ENCODE measurements at places on chromosomes 16 and 17.
A peak's percentile ranks its signal among the peaks of the same experiment; 100 is the strongest.

DNA sequence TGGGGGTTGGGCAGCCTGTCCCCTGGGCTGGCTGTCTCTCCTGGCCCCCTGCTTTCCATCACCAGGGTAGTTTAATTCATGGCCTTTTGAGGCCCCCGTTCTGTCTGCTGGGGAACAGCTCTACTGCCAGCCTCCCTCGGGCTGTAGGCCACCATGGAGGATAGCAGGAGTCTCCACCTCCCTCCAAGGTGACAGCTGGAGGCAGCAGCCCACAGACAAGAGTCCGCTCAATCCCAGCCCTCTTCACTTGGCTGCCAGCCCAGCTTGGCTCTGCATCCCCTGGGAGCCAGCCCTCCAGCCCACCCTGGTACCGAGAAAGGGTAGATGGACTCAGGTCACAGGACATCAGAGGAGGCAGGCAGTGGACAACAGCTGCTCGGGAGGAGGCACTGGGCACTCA, 194.6 kb upstream of the SDK2 start:
- no peak for DNase-seq

DNA sequence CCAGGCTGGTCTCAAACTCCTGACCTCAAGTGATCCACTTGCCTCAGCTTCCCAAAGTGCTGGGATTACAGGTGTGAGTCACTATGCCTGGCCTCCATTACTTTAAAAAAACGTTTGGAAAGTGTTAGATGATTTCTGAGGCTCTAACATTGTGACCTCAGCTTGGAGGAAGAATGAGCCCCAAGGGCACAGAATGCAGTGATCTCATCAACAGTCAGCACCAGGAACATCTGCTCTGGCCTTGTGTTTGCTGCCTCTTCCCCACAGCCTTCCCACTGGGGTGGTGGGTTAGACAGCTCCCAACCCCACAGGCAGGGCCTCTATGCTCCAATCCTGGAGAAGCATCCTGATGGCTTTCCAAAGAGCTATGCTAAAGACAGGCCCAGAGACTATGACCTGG, 37.7 kb upstream of the SREBF1 start:
- no peak for DNase-seq

DNA sequence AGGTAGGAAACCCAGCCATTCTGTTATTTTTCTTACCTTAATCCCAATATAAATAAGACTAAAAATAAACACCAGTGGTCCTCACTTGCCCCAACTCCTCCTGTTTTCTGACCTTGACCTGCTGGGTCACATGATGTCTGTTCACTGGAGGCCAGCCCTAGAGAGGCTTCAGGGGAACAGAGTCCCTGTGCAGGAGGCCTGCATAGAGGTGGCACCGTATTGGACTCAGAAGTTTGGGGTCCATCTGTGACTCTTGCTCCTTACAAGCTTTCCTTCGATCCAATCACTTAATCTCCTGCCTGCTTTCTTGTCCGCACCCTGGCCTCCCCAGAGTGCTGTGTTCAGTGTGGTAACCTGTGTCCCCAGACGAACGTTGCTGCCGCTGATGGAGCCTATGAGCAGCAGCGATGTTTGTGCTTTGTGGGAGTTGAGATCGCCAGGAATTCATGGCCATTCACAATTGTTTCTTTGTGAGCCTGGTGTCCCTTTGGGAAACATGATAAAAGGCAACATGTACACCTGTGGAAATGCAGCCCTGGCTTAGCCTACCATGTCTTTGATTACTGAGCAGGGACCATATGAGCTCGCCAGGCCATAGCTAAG, 4.7 kb downstream of the IGSF6 start:
- DNase-seq, result no peak

GRCh38 chr17:48738424-48738802, 9.9 kb upstream of the HOXB13 start:
- DNase-seq, result no peak

DNA sequence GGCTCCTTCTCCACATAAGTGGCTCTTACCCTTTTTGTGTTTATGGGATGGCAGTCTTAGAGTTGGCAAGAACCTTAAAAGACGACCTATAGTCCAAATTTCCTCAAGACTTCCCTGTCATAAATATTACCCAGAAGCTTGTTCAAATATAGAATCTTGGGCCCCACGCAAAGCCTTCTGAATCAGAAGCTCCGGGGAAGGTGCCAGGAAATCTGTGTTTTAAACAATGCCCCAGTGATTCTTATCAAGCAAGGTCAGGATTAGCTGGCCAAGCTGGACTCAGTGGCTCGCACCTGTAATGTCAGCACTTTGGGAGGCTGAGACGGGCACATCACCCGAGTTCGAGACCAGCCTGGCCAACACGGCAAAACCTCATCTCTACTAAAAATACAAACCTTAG, 85.7 kb downstream of the TIMM22 start:
- DNase-seq, result no peak

DNA sequence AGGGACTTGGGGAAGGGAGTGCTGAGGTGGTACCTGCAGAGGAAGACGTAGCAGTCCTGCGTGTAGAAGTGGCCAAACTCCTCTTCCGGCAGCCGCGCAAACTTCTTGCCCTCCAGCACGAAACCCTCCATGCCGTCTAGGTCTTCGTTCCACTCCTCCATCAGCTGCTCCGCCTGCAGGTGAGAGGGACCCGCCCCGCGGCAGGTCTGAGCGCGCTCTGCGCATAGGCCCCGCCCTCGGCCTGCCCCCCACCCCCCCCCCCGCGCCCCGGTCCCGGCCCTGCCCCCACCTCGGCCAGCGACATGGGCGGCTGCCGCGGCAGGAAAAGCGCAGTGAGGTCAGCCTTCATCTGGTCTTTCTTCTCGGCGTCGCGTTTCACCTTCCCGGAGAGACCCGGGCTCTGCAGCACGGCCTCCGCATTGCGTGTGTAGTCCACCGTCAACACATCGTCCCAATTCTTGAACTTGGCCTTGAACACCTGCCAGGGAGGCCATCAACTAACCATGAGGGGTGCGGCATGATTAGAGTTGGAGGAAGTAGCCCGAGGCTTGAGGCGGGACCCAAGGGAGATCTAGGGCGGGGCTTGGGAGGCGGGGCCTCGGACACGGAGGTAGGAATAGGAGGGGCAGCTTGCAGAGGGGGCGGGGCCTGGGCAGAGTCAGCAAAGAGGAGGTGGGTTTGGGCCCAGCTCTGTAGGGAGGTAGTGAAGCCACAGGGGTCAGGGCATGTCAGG, 11.5 kb downstream of the FLII start:
- peak; percentile 34 for DNase-seq

GRCh38 chr16:27508476-27508875, 41.2 kb downstream of the GTF3C1 start:
- DNase-seq, result no peak

DNA sequence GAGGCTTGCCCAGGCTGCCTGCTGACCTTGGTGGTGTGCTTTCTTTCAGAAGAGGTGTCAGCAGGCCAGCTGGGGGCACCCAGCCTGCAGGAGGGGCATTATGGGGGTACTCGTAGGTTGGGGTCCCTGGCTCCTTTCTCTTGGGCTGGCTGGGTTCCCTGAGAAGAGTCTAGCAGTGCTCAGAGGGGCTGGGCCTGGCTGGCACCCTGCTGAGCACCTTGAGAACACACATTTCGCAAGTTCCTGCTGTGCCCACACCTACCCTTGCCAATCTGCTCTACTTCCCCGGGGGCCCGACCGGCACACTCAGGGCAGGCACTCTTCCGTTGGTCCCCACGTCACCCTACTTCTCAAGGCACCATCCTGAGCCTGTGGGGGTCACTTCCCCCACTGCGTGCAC, 5.1 kb downstream of the CEMP1 start:
- DNase-seq, result no peak

- DNase-seq, result no peak
These were observed 2126.0 kb downstream of the TP53TG3F start for GRCh38 chr16:35585411-35585810.

GRCh38 chr16:49487746-49488145, 114.1 kb downstream of the C16orf78 start:
- DNase-seq, result no peak

DNA sequence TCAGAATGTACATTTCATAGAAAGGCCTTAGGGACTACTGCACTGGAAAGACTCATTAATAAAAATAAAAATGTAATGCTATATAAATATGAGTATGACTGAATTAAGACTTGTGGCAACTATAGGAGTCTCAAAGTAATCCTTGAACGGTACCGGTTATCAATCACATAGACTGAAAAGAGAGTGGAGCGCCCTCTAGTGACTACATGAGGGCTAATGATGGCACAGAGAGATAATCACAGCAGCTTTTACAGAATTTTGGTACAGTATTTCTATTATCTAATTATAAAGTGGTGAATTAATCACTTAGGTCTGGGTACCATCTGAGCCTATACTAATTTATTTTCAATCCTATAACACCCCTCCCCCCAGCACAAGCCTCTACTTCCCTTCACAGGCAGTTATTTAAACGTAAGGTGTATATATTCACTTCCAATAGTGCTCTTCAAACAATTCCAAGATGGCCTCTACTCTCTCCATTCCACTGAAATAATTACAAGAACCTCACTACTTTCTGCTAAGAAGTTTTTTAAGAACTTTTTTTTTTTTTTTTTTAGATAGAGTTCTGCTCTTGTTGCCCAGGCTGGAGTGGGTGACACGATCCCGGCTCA, 40.7 kb upstream of the ANKFY1 start:
- peak; percentile 71 for DNase-seq

GRCh38 chr17:56465886-56466285, 127.6 kb upstream of the NOG start:
- no peak for DNase-seq

DNA sequence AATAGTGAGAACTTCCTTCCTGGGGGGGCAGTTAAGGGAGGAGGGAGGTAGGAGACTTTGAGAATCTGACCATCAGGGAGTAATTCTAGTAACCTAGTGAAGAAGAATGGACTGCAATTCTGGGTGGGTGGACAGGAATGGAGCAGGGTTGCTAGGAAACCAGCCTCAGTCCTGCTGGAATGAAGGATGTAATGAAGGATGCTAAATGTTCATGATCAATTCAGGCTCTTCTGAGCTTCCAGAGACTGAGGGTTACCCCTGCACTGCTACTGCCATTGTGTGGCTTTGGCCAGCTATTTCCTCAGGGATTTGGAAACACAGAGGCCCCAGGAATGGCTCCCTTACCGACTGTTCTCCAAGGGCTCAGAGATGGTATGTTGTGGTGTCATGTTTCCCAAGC, 116.4 kb downstream of the UTP18 start:
- DNase-seq, result no peak

DNA sequence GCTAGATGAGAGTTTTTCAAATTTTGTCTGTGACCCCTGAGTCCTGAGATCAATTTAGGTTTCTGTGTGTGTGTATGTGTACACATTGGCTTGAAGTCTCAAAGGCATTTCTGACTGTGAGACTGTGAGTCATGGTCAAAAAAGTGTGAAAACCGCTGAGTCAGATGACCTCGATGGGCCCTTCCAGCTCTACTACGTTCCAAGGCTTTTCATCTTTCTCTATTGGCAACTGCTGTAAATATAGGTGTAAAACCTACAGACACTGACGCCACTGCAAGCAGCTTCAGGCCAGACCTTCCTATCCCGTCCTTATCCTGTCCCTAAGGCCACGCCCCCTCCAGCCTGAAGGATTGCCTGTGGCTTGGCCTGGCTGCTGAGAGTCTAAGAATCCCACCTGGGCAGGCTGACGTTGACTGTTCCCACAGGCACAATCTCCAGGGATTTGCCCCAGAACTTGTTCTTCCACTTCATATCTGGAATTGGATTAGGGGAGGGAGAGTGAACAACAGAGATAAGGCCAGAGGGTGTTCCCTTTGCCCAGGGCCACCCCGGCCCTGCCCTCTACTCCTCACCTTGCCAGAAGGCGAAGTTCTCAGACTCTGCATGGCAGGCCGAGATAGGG, 11.3 kb downstream of the OSBPL7 start:
- no peak for DNase-seq

GRCh38 chr16:89452925-89453324, 37.4 kb downstream of the ANKRD11 start:
- no peak for DNase-seq

DNA sequence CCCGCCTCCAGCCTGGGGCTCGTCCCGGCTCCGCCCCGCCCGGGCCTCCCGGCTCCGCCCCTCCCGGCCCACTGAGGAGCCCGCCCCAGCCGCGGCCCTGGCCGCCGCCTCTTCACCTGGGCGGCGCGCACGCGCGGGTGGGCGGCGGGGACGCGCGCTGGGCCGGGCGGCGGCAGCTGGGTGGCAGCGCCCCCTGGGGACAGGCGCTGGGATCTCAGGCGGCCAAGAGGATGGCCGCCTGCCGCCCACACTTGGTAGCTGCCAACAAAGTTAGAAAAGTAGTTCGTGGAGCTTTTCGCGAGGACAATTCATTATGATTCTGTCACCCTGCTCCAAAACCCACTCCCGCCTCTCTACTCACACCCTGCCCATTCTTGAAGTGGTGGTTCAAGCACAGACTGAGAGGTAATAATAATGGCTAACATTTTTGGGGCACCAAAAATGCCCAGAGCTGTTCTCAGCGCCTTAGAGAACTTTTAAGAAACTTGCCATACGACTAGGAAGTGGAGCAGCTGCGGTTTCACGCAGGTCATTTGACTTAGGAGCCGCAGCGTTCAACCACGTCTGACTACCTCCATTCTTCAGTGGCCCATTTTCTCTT, 340 bp upstream of the MYO1D start:
- DNase-seq, result peak; percentile 96

GRCh38 chr16:1433756-1434155, 2.9 kb downstream of the PERCC1 start:
- DNase-seq, result no peak

- DNase-seq, result no peak
These were observed 33.8 kb downstream of the PIPOX start for GRCh38 chr17:29076722-29077121.

GRCh38 chr16:75023009-75023408, 24.2 kb downstream of the ZNRF1 start:
- DNase-seq, result no peak

DNA sequence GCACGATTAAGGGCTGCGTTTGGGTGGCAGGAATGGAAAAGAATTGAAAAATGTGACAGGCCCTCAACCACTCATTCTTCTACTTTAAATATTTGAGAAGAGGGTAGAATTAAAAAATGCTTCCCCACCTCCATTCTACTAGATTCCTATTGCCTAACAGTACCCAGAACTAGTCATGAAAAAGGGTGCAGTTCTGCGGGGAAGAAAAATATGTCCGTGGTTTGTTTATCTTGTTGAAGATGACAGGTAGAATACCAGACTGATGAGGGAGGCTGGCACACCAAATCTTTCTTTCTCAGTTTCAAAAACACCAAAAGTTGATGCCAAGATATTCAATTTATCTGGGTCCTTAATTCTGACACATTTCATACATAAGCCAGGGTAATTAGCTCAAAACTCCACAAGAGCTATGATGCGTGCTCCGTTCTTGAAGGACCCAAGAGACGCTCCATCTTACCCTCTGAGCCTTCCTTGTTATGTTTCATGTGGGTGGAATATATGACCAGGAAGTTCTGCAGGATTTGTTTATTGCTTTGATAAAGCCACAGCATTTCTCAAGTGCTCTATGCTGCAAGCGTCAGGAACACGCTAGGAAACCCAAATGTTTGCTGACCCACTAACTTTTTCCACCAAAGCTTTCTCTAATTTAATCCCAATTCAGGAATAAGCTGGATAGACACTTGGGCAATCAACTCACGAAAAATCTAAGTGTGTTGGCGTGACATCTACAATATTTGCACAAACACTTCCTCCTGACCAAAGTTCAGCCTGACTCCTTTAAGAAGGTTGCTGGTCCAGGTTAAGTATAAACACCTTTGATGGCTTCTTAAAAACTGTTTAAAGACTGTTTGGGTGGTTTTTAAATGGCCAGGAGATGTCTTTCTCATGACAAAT, 20.6 kb upstream of the GAN start:
- no peak for DNase-seq
